Occipital lobe (tissue), 3 donors: ENCODE measurements at places on chromosomes 5 and 9.
A peak's percentile ranks its signal among the peaks of the same experiment; 100 is the strongest.

- no peak for DNase-seq
Measured at GRCh38 chr9:84314306-84314705, 26.3 kb downstream of the SLC28A3 start.

- no peak for DNase-seq
Measured at GRCh38 chr5:176670449-176670848, 23.2 kb downstream of the TSPAN17 start.

GRCh38 chr9:83142389-83142788, 79.4 kb upstream of the RASEF start:
- DNase-seq: no peak

- DNase-seq: no peak
Measured at GRCh38 chr9:922171-922570, 54.3 kb upstream of the DMRT3 start.

DNA sequence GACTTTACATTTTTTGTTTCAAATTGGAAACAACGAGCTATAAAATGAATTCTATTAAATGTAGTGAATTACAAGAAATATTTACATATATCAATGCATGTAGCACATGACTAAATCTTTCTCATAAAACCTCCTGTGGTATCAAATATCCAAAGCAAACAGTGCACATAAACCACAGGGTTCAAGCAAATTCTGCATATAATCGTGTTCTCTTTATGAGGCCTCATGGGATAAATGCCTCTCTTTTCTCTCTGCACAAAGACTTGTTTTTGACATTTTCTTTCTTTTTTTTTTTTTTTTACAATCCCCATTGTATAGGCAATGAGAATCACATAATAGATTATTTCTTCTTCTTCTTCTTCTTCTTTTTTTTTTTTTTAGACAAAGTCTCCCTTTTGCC, 1117.2 kb upstream of the DMAC1 start:
- no peak for DNase-seq

GRCh38 chr9:92774274-92774673, 9.6 kb upstream of the BICD2 start:
- peak; percentile 34 for DNase-seq

DNA sequence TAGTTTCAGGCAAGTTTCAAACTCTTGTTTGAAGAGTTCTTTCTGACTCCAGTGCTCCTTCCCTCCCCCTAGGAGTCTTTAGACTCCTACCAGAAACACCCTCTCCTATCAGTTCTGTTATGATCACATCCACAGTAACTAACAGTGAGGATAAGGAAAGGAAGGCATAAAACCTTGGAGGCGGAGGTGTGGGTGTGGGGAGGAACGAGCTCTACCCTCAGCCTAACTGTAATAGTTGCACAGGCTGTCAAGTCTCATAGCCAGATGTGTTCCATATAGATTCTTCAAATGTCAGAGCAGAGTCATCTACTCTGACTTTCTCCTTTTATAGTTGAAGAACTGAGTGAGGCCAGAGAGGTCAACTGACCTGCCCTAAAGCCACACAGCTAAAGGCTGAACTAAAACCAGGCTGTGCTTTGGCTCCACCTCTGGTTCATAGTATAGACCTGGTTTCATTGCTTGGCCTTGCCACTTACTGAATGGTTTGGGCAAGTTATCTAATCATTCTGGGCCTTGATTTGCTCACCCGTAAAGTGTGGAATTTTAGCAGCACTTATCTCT, 34.4 kb upstream of the PIK3R1 start:
- no peak for DNase-seq

GRCh38 chr9:109010746-109011145, 2.6 kb downstream of the CTNNAL1 start:
- DNase-seq: no peak
